ENCODE measurements at places on chromosomes 4 and X. TPM values are rescaled to one million over a fixed set of nuclear protein-coding genes. Genes with fewer than 3 reads are reported as not detected.

Gene SAGE1
- 3.9 TPM for total RNA-seq

Gene MAGEB6
- total RNA-seq, result 5.3 TPM

Gene CT45A10
- total RNA-seq, result 27.9 TPM

Gene ANXA10
- 0.71 TPM for total RNA-seq

Gene FAT4
- total RNA-seq, result 8.9 TPM

Gene ZMAT1
- total RNA-seq, result 17.7 TPM

Gene AFF2
- 28.1 TPM for total RNA-seq

Gene GJB1
- 78.5 TPM for total RNA-seq

Gene USP17L24
- not detected for total RNA-seq

Gene SLC16A2
- total RNA-seq, result 2.6 TPM

Gene VCX3B
- total RNA-seq, result 91.3 TPM

Gene SPANXA1
- total RNA-seq, result 8.3 TPM

Gene EMD
- 65.6 TPM for total RNA-seq

Gene FGF2
- total RNA-seq, result 4.9 TPM

Gene ENOX2
- 19.4 TPM for total RNA-seq

Gene PFKFB1
- total RNA-seq, result 1.4 TPM

Gene ETDA
- not detected for total RNA-seq

Gene CSAG2
- not detected for total RNA-seq

Measured in testis (tissue), 5 donors.